T-cell (primary cell): ENCODE measurements at places on chromosomes 16 and 17.

DNA sequence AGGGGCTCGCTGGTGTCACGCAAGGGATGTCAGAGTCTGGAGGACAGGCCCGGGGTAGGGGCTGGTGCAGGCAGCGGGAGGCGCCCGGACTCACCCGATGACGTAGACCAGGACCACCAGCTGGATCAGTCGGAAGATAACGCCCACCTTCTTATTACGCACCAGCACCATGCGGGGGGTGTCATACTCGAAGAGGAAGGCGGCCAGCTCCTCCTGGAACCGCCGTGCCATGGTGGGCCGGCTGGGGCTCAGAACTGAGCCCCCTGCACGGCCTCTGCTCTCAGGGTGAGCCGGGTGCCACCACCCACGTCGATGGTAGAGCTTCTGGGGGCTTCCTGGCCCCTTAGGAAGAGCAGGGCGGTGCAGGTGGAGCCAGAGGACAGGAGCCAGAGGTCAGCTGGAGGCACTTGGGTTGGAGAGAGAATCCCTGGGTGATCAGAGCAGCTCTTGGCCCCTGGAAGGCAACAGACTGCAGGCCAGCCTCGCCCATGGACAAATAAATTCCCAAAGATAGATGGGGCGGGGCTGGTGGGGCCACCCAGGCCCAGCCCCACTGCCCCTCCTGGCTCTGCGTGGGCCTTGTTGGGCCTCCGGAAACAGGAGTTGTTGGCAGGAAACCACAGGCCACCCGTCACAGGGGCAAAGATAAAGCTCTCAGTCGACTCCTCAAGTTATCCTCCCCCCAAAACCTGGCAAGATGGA is at the start of gene P2RX1:
P2RX1 (minus strand) TSS at position 471 of the 702 bp plus-strand sequence; CDS start at position 231, 240 bp downstream.
- DNase-seq, result peak; percentile 32

- no peak for DNase-seq
Observed at GRCh38 chr17:20266806-20267458, 200.4 kb downstream of the LGALS9B start.

GRCh38 chr16:81834868-81835267 is 55.8 kb downstream of the PLCG2 start:
- no peak for DNase-seq

GRCh38 chr17:3968886-3969524 is 4.8 kb upstream of the ATP2A3 start:
- DNase-seq, result no peak

GRCh38 chr17:80008383-80008840 is 27.3 kb downstream of the TBC1D16 start:
- peak; percentile 70 for DNase-seq

DNA sequence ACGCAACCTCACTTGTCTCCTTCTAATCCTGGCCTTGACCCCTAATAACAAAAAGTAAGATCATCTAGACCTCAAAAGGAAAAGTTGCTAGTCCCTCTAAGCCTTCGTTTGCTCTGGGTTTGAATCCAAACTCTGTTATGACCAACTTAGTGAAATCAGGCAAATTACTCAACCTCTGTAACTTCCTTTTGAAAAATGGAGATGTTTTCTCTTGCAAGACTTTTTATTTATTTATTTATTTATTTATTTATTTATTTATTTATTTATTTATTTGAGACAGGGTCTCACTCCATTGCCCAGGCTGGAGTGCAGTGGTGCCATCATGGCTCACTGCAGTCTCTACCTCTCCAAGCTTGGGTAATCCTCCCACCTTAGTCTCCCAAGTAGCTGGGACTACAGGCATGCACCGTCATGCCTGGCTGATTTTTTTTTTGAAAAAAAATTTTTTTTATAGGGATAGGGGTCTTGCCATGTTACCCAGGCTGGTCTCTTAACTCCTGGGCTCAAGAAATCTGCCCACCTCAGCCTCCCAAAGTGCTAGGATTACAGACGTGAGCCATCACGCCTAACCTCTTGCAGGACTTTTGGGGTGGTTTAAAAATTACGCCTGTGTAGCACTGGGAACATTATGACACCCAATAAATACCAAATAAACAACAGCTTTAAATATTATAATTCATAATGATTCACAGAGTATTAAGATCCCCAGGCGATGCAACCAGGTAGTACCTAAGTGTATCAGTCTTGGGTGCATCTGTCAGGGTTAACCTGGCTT is 63.4 kb downstream of the PITPNC1 start:
- DNase-seq, result no peak

GRCh38 chr17:65364438-65364837 is 197.0 kb downstream of the AXIN2 start:
- DNase-seq, result no peak

DNA sequence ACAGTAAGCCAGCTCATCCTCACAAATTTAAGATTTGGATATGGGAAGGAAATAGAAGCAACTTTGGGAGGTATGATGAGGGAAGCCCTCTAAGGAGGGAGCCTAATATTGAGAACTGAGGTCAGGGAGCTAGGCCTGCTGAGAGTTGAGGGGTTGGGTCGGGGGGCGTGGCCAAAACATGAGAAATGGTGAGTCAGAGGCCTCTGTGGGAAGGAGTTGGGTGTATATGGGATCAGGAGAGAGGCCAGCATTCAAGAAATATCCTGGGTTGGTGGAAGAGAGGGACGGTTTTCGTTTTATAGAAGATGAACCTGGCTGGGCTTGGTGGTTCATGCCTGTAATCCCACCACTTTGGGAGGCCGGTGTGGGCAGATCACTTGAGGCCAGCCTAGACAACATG is 48.4 kb downstream of the CLEC16A start:
- no peak for DNase-seq

DNA sequence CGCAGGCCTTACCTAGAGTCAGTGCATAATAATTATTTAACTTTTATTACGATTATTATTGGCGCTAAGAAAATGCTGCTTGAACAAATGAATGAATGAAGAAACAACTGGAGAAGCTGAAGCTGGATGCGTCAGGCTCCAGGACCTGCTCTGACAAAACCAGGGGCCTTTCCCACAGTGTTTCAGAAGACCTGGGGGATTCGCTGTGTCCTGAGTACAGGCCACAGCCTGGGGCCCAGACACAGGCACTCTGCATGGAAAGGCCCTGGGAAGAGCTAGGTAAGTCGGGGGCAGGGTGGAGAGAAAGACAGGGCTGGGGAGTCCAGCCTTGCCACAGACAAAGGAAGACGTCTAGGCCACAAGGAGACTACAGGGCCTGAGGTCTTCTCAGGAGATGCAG is 226.1 kb downstream of the ZNF423 start:
- no peak for DNase-seq

DNA sequence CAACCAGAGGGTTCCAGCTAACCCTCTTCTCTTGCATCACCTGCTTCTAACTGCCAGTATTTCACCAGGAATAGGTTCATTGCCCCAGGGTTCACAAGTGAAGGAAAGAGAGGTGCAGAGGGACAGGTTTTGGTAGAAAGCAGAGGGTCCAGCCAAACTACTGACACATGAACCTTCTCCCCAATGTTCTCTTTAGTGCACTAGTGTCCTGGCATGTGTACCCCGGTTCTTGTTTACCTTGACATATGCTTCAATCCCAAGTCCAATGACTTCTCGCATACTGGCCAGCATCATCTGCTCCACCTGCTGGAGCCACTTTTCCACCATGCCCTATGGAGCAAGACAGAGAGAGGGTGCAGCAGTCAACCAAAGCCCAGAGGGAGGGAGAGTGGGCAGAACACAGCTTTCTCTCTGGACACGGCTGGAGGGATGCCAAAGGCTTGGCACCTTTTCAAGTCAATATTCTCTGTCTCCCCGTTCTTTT is 90.6 kb downstream of the DNAH3 start:
- no peak for DNase-seq

- no peak for DNase-seq
Observed at GRCh38 chr17:78038748-78039288, 80.3 kb downstream of the TNRC6C start.

DNA sequence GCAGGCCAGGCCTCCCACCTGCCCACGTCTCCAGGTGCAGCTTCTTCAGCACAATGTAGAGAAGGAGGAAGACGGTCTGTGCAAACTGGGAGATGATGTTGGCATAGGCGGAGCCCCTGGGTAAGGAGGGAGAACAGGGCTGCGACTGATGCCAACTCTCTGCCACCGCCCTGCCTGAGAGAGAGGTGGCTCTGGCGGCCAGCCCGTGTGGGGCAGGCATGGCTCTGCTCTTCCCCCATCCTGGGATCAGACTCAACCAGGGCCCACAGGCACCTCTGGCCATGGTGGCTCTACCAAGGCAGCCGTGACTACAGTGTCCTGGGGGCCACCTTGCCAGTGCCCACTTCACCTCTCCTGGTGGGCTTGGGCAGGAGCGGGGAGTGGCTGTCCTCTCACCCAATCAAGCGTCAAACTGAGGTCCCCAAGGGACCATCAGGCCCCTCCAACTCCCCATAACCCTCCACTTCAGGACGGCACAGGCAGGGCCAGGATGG is 8.6 kb downstream of the SLC47A2 start:
- no peak for DNase-seq

- DNase-seq, result no peak
Observed at GRCh38 chr16:74578433-74578832, 28.5 kb downstream of the GLG1 start.

DNA sequence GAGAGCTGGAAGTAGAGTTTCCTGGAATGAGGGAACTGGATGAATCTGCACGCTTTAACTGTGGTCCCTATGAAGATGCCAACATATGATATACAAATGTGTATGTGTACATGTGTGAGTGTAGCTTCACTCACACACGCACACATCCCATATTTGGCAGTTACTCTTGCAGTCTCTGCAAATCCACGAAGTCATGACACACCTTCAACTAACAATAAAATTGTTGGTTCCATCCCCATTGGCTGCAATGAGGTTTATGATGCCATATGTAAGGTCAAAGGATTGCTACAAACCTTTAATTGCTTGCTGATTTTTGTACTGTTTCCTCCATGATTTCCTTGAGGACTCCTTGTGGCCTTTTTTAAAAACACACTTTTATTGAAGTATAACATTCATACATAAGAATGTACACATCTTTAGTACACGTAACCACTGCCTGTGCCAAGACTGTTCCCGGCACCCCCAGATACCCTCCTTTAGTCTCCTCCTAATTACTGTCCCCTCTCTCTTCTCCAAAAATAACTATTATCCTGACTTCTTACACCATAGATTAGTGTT is 22.0 kb downstream of the MYO1D start:
- no peak for DNase-seq

DNA sequence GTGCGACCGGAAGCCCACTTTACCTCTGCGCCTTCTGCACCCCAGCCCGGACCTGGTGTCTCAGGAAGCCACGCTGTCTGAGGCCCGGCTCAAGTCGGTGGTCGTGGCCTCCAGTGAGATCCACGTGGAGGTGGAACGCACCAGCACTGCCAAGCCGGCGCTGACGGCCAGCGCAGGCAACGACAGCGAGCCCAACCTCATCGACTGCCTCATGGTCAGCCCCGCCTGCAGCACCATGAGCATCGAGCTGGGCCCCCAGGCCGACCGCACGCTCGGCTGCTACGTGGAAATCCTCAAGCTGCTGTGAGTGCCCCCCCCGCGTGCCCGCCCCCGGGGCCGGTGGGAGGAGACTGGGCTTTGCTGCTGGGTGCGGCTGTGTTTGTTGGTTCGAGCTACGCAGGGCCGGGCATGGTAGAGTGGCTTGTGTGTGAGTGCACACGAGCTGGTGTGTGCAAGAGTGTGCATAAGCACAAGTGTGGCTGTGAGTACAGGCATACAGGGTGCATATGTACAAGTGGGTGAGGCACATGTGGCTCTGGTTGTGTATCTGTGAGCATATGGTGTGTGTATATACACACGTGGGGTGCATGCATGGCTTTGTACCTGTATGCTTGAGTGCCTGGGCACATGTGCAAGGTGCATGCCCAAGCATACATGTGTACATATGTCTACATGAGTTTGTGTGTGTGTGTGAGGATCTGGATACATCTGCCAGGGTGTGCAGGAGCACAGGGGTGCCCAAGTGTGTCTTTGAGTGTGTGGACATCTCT is 100.6 kb upstream of the PLCG2 start:
- no peak for DNase-seq

- no peak for DNase-seq
Observed at GRCh38 chr17:77925831-77926543, 32.5 kb upstream of the TNRC6C start.
